Spleen (tissue), 13 donors: ENCODE measurements at places on chromosomes 1 and 21. TPM values are rescaled to one million over a fixed set of nuclear protein-coding genes. Genes with fewer than 3 reads are reported as not detected.
A peak's percentile ranks its signal among the peaks of the same experiment; 100 is the strongest.

Gene SELP
- 4.7 TPM for total RNA-seq

Gene EDARADD
- total RNA-seq, result 3.1 TPM

Gene TGFBR3
- total RNA-seq, result 171 TPM

Gene DENND2C
- 1.9 TPM for total RNA-seq

Gene TNFAIP8L2
- total RNA-seq, result 45.3 TPM

Gene CD2
- total RNA-seq, result 50.5 TPM

Gene NR1I3
- total RNA-seq, result not detected

Gene FAM110D
- total RNA-seq, result 0.76 TPM

Gene PRELP
- total RNA-seq, result 41.5 TPM

Gene SPRR1A
- total RNA-seq, result not detected

Gene C1QTNF12
- total RNA-seq, result 2.2 TPM

Gene GGPS1
- total RNA-seq, result 29.7 TPM

Gene SLC2A5
- 8.9 TPM for total RNA-seq

Gene PIGR
- total RNA-seq, result 0.37 TPM

GRCh38 chr1:168125051-168125450 lies 11.7 kb downstream of the GPR161 start:
- H3K4me3 ChIP-seq, result no peak overlapping the region
- H3K36me3 ChIP-seq, result no peaks in the 10 kb centered on the region
- no peak overlapping the region for H3K27ac ChIP-seq

DNA sequence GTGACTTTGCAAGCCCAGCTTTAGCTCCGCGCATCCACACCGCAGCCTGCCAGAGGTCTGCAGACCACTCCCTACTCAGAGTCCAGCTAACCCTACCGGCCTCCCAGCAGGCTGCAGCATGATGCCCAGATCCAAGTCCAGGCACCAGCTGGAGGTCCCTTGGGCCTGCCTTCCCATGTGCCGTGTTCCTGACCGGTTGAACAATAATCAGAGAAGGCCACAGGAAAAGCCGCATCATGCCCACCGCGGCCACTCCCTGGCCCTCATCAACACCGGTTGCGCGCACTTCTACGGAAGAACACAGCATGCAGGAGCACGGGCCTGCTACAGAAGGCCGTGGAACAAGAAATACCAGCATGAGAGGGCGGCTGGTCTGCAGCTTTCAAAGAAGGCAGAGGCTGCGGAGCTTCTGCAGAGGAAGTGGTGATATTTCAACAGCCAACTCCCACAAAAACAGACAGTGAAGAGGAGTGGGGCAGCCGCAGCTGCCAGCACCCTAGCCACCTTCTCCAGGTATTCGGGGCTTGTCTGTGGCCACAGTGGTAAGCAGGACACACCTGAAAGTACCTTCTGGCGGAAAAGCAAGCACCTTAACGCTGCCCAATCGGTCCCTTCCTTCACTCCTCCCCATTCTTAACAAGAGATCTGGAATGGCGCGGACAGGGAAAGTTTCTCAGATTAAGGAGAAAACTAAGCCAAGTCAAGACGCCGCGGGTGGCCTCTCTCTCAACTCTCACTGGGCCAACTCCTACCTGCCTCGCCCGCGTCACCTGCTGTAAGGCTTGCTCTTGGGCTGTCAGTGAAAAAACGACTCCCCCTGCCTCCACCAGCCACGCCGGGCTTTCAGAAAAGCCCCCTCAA lies 1.5 kb downstream of the PGBD5 start:
- H3K36me3 ChIP-seq, result no peaks in the 10 kb centered on the region
- H3K27ac ChIP-seq, result no peak overlapping the region
- DNase-seq, result no peak
- H3K4me1 ChIP-seq, result no peaks in the 10 kb centered on the region

GRCh38 chr21:16437586-16437985 lies 707.8 kb downstream of the USP25 start:
- H3K27ac ChIP-seq, result no peak overlapping the region
- no peak for DNase-seq
- no peaks in the 10 kb centered on the region for H3K27me3 ChIP-seq
- no peaks in the 10 kb centered on the region for H3K36me3 ChIP-seq
- H3K4me1 ChIP-seq, result no peaks in the 10 kb centered on the region
- no peak overlapping the region for H3K4me3 ChIP-seq

- H3K27ac ChIP-seq, result no peak overlapping the region
- H3K4me3 ChIP-seq, result no peak overlapping the region
- no peaks in the 10 kb centered on the region for H3K27me3 ChIP-seq
- no peaks in the 10 kb centered on the region for H3K36me3 ChIP-seq
- peaks cover 39% of the 10 kb centered on the region for H3K4me1 ChIP-seq
Measured at GRCh38 chr1:224503161-224504118, 68.8 kb upstream of the WDR26 start.

- no peaks in the 10 kb centered on the region for H3K4me1 ChIP-seq
- peak; percentile 72 for DNase-seq
- H3K36me3 ChIP-seq, result no peaks in the 10 kb centered on the region
- no peaks in the 10 kb centered on the region for H3K27me3 ChIP-seq
- H3K27ac ChIP-seq, result no peak overlapping the region
Measured at GRCh38 chr21:46145159-46145839, 10.1 kb downstream of the FTCD start.

DNA sequence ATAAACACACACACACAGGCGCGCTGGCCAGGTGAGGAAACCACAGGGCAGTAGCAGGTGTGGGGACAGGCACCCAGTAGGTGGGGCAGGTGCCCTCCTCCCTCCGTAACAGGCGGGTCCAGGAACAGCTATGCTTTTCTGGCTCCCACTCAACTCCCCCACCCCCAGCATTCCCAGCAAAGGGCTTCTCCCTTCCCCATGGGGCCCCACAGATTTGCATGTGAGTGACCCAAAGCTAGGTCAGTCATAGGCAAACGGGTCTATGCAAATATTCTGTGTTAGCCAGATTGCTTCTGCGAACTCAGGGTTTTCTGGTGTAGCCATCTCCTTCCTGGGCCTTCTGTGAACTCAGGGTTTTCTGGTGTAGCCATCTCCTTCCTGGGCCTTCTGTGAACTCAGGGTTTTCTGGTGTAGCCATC lies 114.2 kb downstream of the SIK1 start:
- H3K36me3 ChIP-seq, result no peaks in the 10 kb centered on the region
- H3K4me1 ChIP-seq, result peaks cover 4% of the 10 kb centered on the region
- DNase-seq, result no peak
- no peak overlapping the region for H3K27ac ChIP-seq
- H3K27me3 ChIP-seq, result no peaks in the 10 kb centered on the region

DNA sequence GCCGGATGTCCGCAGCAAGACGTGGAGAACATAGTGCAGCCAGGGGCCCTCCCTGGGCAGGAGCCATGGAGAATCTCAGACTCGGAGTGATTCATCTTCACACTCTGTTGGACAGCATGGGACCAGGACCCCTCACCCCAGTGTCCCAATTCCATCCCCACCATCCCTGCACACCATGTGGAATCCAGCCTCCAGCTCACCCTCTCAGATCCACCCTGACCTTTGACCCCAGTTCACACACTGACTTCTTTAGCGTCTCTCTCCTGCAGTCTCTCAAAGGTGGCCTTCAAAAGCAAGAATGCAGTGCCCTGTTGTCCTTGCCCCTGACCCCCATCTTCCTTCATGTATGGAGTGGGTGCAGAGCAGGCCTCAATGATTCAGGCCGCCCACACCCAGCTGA lies 2.1 kb upstream of the TNNI1 start:
- H3K4me3 ChIP-seq, result no peak overlapping the region
- H3K27me3 ChIP-seq, result no peaks in the 10 kb centered on the region
- no peaks in the 10 kb centered on the region for H3K4me1 ChIP-seq
- H3K36me3 ChIP-seq, result no peaks in the 10 kb centered on the region
- no peak overlapping the region for H3K27ac ChIP-seq

DNA sequence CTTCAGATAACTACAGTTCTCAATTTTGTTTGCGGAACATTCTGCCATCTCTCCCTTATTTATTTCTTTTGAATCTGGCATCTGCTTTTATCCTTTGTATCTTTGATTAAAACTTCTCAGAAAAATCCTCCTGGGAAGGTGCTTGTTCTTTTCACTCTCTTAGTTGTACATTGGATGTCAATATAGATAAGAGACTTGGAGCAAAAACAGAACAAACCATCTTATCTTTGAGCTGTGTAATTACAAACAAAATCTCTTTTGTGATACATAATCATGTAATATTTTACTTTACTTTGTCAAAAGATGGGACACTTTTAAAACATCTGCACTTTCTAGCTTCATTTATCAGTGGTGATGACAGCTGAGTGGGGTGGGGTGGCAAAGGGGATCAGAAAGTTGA lies 307.2 kb upstream of the LYPLAL1 start:
- no peaks in the 10 kb centered on the region for H3K27me3 ChIP-seq
- no peak overlapping the region for H3K4me3 ChIP-seq
- no peak for DNase-seq
- no peak overlapping the region for H3K27ac ChIP-seq
- no peaks in the 10 kb centered on the region for H3K4me1 ChIP-seq
- no peaks in the 10 kb centered on the region for H3K36me3 ChIP-seq

- peaks cover 13% of the 10 kb centered on the region for H3K4me1 ChIP-seq
- no peak overlapping the region for H3K4me3 ChIP-seq
- no peak for DNase-seq
- no peak overlapping the region for H3K27ac ChIP-seq
Measured at GRCh38 chr1:168050307-168050706, 86.4 kb downstream of the GPR161 start.

DNA sequence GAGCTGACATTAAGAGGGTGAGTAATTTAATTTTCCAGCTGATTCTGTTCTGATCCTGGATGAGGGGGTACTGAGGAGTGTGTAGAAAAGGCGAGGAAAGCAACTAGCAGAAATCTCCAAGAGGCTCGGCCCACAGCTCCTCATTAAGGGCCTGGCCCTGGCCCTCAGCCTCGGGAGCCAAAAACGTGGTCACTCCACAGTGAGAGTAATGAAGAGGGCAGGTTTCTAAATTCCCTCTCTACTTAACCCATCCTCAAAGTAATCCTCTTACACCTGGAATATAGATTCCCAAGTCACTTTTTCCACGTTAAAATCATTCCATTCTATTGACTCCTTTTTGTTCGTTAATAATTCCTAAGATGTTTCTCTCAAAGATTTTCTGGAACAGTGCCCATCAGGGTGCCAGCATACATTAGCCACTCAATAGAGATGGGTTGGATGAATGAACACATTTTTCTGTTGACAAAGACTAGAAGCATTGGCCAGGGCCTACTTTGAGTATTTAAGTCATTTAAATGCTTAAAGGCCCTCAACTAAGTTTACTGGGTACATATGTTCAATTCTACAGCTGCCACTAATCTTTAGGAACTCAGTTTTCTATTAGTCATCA lies 1.1 kb upstream of the COL11A1 start:
- no peak for DNase-seq
- no peaks in the 10 kb centered on the region for H3K36me3 ChIP-seq
- H3K4me3 ChIP-seq, result no peak overlapping the region
- H3K27ac ChIP-seq, result no peak overlapping the region

GRCh38 chr1:181739214-181739613 lies 255.9 kb downstream of the CACNA1E start:
- H3K4me3 ChIP-seq, result no peak overlapping the region
- no peaks in the 10 kb centered on the region for H3K36me3 ChIP-seq
- no peak for DNase-seq
- H3K27me3 ChIP-seq, result no peaks in the 10 kb centered on the region
- no peak overlapping the region for H3K27ac ChIP-seq
- H3K4me1 ChIP-seq, result no peaks in the 10 kb centered on the region

DNA sequence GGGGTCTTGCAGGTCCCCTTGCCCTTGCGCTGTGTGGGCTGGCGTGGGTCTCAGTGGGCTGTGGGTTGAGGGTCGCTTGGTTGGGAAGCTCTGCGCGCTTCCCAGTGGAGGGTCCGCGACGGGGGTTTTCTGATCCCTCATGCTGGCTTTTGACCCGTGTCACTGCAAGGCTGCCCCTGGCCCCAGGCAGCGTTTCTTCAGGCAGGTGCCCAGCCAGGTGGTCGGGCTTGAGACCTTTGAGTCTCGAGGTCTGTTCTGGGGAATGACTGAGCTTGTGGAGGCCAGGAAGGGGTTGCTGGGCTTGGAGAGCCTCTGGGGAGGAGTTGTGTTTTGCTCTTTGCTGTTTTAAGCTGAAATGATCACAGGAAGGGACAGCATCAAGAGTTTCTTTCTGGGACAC lies 5.3 kb downstream of the SKI start:
- H3K36me3 ChIP-seq, result no peaks in the 10 kb centered on the region
- peaks cover 91% of the 10 kb centered on the region for H3K4me1 ChIP-seq
- peak overlapping the region; percentile 70 for H3K4me3 ChIP-seq
- H3K27me3 ChIP-seq, result no peaks in the 10 kb centered on the region

- H3K27ac ChIP-seq, result no peak overlapping the region
- H3K36me3 ChIP-seq, result no peaks in the 10 kb centered on the region
- DNase-seq, result no peak
- peaks cover 20% of the 10 kb centered on the region for H3K4me1 ChIP-seq
- peaks cover 17% of the 10 kb centered on the region for H3K27me3 ChIP-seq
Measured at GRCh38 chr21:36132696-36133095, 2.2 kb upstream of the CBR3 start.

DNA sequence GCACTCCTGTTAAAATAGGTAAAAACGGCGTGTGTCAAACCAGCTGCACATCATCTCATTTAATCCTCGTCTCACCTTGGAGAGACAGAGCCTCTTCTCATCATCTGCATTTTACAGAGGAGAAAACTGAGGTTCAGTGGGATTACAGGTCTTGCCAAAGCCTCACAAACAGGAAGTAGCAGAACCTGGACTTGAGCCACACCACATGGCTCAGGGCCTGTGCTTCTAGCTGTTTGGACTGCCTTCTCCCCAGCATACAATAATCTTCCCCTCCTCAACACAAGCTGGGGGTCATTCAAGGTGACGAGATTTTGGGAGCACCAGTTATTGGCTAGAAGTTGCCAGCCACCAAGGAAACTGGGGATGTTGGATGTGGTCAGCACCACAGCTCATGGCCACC lies 167.9 kb upstream of the ZC3H12A start:
- no peak for DNase-seq
- no peaks in the 10 kb centered on the region for H3K27me3 ChIP-seq
- no peak overlapping the region for H3K27ac ChIP-seq
- H3K36me3 ChIP-seq, result no peaks in the 10 kb centered on the region
- no peaks in the 10 kb centered on the region for H3K4me1 ChIP-seq

- peaks cover 24% of the 10 kb centered on the region for H3K4me1 ChIP-seq
- H3K36me3 ChIP-seq, result no peaks in the 10 kb centered on the region
- H3K27me3 ChIP-seq, result no peaks in the 10 kb centered on the region
- no peak for DNase-seq
Measured at GRCh38 chr1:45378184-45378583, 37.9 kb upstream of the MUTYH start.

- DNase-seq, result no peak
- peaks cover 3% of the 10 kb centered on the region for H3K4me1 ChIP-seq
- peaks cover 23% of the 10 kb centered on the region for H3K36me3 ChIP-seq
- H3K27me3 ChIP-seq, result no peaks in the 10 kb centered on the region
Measured at GRCh38 chr1:100955322-100955721, 59.4 kb downstream of the SLC30A7 start.
